ENCODE measurements at places on chromosomes 7 and 10.
A peak's percentile ranks its signal among the peaks of the same experiment; 100 is the strongest.

- DNase-seq: no peak
Measured at GRCh38 chr7:130641497-130641896, 27.1 kb downstream of the COPG2 start.

DNA sequence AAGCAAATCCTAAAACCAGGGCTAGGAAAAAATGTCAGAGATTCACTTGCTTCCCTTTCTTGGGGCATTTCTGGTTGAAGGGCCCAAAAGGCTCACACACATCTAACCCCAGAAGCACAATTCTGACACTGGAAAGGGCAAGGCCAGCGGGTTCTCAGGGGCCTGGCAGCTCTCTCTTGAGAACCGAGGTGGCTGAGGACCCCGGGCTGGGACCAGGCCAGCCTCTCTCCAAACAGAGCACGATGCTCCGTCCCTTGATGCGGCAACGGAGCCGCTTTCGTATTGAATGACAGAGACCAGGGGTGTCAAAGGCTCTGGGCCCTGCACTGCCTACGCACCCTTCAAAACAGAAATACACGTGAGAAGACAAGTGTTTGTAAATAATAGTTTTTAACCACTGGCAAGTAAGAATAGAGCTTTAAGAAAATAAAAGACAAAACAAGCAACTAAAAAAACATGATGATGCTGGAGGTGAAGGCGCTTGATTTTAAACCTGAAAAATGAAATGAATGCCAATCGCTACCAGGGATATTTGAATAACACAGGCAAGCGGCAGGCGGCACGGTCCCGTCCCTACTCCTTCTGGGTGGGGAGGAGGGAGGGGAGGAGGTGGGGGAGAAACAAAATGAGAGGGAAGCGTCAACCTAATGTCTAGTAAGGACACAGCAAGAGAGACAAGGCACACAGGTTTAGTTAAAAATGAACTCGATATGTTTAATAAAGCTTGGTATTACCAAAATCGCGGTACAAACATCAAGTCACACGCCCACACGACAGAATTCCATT lies 68.0 kb downstream of the SLC29A4 start:
- no peak for DNase-seq

DNA sequence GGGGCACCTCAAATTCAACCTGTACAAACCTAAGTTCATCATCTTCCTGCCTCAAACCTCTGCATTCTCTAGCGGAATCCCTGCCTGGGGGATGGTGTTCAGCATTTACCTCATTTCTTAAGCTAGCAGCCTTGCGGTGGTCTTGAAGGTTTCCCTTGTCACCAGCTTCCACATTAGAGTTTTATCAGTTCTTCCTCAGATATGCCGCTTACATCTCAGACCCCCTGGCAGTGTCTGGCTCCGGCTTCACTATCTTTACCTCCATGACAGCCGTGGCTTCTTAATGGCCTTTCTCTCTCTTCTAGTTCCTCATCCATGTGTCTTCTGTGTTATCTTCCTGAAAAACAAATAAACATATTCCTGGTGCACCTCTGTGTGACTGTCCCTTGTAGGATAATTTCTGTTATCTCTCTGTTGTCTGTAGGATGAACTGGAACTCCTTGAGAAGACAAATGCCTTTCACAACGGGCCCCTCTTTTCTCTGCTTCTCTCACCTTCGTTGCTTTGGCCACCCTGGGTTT lies 101.1 kb upstream of the BMPER start:
- DNase-seq: no peak

- DNase-seq: no peak
Measured at GRCh38 chr7:103447073-103447960, 1.3 kb upstream of the SLC26A5 start.

GRCh38 chr7:154913638-154914307 lies 89.2 kb downstream of the PAXIP1 start:
- peak; percentile 72 for DNase-seq

GRCh38 chr10:29772403-29772802 lies 137.6 kb upstream of the SVIL start:
- no peak for DNase-seq

- DNase-seq: no peak
Measured at GRCh38 chr7:143499246-143499645, 21.6 kb downstream of the TAS2R41 start.

DNA sequence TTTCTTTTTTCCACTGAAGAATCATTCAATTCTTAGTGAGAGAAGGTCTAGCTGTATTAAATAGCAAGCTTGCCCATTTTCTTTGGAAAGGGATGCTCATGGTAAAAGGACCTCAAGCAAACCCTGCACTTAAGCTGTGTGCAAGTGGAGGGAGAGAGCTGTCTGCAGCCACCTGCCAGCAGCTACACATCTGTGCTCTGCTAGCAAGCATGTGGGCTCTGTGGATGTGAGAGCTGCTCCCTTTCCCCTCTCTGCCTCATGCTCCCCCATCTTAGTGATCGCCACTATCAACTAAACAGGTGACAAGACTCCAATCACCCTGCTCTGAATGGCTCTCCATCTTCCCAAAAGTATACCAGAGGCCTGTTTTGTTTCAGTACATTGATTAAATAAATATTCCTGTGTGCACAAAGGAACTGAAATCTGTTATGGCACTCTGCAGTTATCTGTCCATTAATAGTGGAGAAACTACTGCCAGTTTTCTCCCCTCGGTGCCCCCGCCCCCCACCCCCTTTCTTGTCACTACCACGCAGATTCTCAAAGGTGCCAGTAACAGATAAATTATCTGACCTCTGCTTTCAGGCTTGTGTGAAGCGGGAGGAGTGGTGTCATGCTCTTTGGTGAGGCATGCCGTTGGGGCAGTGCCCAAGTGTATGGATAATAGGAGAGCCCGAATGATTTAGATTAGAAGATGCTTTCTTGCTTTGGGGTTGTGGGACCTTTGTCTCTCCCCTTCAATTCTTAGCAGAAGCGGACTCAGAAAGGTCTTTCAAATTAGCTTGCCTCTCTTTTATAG lies 26.4 kb downstream of the AUTS2 start:
- no peak for DNase-seq

GRCh38 chr10:44824607-44825006 lies 86.5 kb upstream of the TMEM72 start:
- DNase-seq: no peak

DNA sequence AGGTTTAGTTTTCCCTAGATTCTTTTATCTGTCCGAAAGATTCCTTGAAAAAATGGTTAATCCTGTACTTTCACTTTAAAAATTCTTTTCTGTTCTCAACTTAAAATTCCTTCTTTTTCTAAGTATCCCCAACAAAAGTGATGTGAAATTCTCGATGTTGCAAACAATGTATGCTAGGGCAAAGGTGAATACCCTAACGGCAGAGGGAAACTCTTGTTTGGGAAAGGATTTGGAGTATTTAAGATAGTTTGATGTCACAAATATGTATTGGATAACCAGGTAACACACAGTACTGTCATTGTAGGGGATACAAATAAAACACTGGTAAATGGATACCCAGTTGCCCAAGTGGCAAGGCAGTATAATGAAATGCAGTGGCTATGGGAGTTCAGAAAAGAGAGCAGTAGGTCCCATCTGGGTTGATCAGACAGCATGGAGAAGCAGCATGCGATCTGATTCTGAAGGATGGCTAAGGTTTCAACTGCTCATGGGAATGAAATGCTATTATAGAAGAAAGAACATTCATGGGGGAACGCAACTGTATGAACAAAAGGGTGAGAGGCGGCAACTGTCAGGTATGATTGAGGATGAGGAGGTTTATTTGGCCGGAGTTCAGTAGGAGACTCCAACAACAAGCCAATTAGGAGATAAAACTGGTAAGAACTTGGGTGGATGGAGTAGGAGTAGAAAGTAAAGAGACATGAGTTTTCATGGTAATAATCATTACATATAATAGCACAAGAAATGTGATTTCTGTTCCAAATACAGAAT lies 3.2 kb upstream of the EPC1 start:
- DNase-seq: no peak

GRCh38 chr7:82410461-82410860 lies 33.1 kb downstream of the CACNA2D1 start:
- DNase-seq: no peak

DNA sequence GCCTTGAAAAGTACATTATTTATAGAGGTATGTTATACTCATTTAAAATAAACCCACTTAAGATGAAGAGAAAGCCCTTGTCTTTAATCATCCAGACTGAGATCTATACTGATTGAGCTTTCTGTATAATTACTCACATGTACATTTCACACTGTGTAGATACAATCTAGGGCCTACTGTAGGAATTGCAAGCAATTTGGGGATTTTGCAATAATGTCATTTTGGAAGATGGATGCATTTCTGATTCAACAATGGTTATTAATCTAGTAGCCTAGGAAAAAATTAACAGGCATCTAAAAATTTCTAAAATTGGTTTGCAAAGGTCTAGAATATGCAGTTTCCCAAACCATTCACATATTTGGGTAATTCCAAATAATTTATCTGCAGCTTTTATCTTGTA lies 132.2 kb downstream of the PDE1C start:
- DNase-seq: no peak

DNA sequence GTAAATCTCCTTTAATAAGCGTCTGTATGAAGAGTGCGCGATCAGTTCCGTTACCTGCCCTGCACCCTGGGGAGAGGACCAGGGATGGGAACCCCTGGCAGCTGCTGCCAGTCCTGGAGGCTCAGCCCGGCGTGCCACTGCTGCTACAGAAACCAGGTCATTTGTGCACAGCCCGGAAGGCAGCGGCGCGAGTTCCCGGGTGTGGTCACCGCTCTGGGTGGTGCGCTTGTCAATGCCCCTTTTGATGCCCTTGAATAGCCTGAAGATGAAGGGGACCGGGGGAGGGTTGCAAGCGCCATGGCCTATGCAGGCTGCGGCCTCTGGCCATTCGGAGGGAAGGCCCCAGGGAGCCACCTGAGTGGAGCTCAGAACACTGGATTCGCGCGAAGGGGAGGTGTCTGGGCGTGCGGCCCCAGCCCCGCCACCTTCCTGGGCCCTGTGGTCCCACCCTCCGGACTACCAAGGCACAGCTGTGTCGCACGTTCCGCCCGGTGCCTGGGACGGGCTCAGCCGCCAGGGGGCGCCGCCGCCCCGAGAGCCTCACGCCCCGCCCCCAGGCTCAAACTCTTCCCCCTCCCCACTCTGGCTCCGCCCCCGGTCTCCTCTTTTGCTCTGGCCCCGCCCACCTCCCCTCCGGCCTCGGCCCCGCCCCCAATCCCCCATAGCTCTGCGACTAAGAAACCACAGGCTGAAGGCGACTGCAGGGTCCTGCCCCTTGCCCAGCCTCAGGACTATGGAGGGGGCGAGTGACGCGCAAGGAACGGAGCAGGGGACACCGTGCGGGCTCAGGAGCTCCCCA lies 16.5 kb downstream of the AP5Z1 start:
- DNase-seq: peak; percentile 63

DNA sequence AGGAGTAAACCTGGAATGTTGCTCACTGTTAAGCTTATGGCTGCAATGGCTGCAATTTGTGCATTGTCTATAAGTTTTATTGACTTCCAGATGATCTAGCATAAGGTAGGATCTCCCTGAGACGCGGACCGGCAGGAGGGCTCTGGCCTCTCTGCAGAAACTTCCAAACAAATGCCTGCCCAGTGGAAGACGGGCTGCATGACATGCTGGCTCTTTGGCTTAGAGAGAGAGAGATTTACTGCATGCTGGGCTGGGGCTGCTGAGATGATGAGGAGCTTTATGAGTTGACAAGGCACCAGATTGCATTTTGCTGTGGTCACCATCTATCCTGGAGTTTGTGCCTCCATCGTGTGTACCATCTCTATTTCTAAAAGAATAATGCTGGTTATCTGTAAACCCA lies 193.2 kb downstream of the GALNT17 start:
- no peak for DNase-seq

DNA sequence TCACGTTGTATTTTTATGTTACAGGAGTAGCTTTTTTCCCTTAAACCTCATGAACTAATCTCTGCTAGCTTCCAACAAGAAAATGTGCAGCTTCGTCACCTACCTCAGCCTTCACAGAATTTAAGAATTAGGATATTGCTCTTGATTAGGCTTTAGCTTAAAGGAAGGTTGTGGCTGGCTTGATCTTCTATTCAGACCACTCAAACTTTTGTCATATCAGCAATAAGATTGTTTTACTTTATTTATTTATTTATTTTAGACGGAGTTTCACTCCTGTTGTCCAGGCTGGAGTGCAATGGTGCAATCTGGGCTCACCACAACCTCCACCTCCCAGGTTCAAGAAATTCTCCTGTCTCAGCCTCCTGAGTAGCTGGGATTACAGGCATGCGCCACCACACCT lies 125.6 kb upstream of the GPR22 start:
- DNase-seq: no peak

DNA sequence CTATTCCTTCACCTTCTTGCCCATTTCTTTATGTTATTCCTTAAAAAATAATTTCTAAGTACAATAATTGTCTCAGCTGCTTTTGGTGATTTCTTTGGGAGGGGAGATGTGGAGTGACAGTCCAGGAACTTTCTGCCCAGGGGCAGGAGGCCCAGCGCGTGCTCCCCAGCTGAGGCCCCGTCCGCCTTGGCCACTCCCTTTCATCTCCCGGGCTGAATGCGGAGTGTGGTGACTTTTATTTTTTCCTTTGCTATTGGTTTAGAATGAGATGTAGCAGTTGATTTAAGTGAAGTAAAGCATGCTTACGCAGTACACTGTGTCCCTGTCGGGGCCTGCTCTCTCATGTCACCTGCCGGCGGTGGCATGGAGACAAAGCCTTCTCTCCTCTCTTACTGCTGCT lies 141.6 kb downstream of the MGMT start:
- no peak for DNase-seq

- DNase-seq: no peak
Measured at GRCh38 chr7:99036546-99037111, 107.3 kb downstream of the SMURF1 start.

DNA sequence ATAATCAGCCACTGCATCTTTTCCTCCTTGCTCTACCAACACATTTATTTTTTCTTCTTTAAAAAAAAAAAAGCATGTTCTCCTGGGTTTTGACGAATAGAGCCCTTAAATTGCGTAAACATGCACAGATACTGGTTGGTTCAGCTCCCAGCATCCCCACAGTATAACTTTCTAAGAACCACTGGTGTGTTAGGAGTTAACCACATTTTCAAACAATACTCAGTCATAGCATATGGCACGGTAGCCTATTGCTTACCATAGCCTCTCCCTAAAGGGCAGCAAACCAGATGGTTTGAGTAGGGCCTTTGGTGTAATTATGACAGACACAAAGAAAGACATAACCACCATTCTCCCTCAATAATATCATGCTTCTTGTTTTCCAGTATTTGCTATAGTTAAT lies 145.0 kb downstream of the LRRC4 start:
- DNase-seq: no peak

DNA sequence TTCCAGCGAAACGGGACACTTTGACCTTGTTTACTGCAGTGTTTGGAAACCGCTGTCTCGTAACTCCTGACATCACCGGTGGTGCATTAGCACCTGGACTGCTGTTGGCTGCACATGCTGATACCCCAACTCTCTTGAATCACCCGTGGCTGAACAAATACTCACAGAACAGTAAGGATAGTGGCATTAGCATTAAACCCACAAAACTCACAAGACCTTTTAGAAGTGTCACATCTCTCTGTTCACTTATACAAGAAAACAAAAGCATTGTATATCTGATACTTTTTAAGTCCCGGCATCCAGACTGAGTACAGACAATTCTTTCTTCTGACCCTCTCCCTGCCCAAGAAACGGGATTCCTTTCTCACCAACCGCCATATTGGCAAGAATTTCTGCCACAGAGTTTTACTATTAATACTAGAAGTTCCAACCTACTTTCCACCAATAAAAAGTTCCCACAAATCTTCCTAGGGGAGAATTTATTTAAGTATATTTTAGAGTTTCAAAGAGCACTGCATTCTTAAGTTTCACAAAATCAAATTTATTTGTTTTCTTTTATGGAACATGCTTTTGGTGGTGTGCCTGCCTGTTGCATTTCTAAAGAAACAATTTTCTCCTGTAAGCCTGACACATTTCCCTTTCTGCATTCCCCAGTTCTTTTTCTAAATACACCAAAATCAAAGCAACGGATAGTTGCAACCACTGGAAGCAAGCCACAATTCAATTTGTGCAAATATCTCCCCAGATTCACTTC lies 208.4 kb upstream of the KLF14 start:
- no peak for DNase-seq

Data from central memory CD8-positive, alpha-beta T cell (primary cell).